Mesenchymal stem cell (in vitro differentiated cells and primary cell): ENCODE measurements at places on chromosomes 11 and 22.

DNA sequence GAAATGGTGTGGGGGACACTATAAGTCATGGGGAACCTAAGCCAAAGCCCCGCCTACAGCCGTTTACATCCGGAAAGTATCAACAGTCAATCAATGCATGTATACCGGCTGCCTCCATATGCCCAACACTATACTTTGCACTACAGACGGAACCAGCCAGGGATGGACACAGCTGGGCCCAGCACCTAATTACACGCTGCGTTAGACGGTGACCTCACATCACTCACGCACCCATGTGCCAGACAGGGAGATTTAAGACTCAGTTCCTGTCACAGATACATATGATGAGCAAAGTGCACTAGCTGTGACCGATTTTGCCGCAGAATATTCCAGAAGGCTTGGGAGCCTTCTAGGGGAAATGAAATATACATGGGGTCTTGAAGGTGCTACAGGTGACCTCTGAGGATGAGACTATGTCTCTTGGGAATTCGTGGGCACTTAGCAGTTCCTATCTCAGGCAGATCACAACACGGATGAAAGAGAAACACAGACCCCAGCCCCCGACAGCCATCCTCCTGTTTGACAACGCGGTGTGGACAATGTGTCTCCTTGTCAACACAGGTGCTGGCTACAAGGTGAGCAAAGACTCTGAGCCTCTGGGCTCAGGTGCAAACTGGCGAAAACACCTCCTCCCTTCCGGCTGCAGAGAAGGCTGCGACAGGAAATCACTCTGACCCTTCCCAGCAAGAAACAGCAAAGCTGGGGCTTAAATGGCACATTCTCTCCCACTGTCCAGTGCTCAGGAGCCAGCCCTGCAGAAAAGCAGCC is 8.0 kb downstream of the AHNAK start:
- no peak for DNase-seq

DNA sequence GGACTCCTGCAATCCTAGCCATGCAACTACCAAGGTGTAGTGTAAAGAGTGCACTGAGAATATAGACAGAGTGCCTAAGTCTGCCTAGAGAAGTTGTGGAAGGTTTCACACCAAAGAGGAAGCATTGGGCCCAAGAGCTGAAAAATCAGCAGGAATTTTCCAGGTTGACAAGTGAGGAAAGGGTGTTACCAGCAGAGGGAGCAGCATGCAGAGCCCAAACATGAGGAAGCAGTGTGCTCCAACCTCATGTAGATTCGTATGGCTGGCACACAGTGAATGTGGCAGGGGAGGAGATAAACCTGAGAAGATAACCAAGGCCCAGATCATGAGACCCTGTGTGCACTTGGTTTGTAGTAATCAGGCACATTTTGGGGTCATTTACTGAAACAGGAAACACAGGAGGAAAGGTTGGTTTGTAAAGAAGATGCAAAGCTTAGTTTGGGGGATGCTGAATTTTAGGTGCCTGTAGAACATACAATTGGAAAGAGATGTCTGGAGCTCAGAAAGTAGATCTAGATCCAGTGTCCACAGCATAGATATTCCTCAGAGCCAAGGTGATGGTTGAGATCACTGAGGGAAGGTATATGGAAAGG is 1.7 kb downstream of the HPX start:
- peak; percentile 61 for DNase-seq

- DNase-seq = no peak
Measured at GRCh38 chr11:94152678-94153065, 24.0 kb downstream of the PANX1 start.

- DNase-seq = no peak
Measured at GRCh38 chr11:113521737-113522517, 46.7 kb upstream of the DRD2 start.

- DNase-seq = no peak
Measured at GRCh38 chr22:26700886-26701285, 43.5 kb downstream of the MIAT start.

- DNase-seq = no peak
Measured at GRCh38 chr22:38415561-38416321, 39.3 kb downstream of the KCNJ4 start.

- DNase-seq = no peak
Measured at GRCh38 chr22:30650508-30651116, 15.0 kb downstream of the SLC35E4 start.

DNA sequence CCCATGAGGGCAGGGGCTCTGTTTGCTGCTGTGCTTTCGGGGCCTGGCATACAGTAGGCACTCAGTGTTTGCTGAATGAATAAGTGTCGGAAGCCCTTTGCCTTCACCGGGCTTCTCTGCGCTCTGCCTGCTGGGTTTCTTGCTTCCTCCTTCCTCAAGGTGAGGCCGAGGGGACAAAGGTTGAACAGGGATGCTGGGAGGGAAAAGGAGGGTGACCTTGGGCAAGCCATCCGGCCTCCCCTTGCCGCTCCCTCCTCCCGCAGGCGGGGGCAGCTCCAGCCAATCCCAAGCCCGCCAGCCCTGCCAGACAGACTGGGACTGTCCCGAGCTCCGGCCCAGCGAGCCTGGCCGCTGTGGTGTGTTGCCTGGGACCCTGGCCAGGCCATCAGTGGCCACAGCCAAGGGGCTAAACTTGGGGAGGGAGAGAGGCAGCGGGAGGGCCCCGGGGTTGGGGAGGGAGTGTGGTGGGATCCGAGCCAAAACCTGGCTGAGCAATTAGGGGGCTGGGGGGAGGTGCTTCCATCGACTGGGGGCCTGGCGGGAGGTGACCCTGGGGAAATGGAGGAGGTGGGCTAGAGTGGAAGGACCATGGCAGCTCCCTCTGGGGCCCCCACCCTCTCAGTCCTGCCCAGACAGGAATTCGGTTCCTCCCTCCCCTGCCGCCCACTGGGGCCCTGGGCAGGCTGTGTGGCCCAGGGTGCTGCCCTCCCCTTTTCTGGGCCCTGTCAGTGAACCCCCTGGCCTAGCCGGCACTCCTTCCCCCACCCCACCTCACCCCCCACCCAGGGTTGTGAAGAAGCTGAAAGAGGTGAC is 3.4 kb upstream of the RCOR2 start:
- DNase-seq = no peak

GRCh38 chr11:116881143-116881542 is 43.7 kb upstream of the APOA1 start:
- DNase-seq = no peak

GRCh38 chr11:76208438-76209374 is 2.4 kb upstream of the WNT11 start:
- peak; percentile 54 for DNase-seq

DNA sequence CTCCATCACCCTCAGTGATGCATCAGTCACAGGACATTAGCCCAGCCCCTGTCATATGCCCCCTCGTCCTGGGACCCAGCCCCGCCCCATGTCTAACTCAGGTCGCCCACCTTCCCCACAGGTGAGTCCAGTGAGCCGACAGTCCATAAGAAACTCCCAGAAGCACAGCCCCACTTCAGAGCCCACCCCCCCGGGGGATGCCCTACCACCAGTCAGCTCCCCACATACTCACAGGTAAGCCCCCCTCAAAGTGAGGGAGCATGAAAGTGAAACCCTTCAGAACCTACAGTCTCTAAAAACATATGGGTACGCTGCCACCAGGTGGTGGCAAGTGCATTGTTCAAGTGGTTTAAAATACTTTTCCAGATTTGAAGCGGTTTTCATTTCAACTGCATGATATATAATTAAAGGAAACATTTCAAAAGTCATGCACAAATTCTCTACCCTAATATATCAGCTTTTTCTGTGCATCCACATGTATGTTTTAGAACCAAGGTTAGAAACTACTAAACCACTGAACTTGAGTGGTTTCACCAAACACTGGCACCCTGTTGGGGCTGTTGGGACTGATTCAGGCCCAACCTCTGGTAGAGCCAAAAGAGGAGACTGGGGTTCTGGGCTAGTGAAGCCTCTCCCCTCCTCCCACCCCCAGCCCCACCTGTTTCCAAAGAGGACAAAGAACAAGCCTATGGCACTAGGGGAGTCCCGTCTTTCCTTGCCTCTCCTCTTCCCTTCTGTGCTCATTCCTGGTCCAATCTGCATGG is 17.3 kb downstream of the EPS8L2 start:
- DNase-seq = peak; percentile 64

DNA sequence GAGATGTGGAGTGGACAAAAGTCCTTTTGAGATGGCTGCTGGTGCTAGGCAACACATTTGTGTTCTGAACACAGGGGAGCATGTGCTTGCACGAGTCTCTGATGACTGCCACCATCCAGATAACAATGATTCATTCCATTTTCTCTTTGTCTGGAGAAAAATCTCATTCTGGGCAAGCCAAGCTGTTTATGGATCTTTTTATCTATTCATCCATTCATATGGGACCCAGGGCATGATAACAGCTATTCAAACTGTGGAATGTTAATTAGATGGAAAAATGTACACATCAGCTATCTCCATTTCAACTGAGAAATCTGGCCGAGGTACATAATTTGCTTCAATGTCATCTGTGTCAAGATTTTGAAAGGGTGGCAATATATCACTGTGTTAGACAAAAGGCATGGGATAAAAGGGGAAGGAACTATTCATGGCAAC is 117.5 kb upstream of the ZBED5 start:
- no peak for DNase-seq

- peak; percentile 63 for DNase-seq
Measured at GRCh38 chr11:7977232-7977917, 9.8 kb upstream of the EIF3F start.
